ENCODE measurements at places on chromosomes 1 and 21. TPM values are rescaled to one million over a fixed set of nuclear protein-coding genes. Genes with fewer than 3 reads are reported as not detected.

FMO5 gene
- 0.38 TPM for total RNA-seq

RPS6KA1 gene
- total RNA-seq = 7.2 TPM

- DNase-seq = no peak
Measured at GRCh38 chr1:30974536-30974935, 66.0 kb upstream of the SDC3 start.

GRCh38 chr1:27527890-27528817, 38.2 kb upstream of the WASF2 start:
- no peak for DNase-seq

GRCh38 chr21:16086936-16087335, 357.2 kb downstream of the USP25 start:
- DNase-seq = no peak
